ENCODE measurements at places on chromosomes 16 and 17. TPM values are rescaled to one million over a fixed set of nuclear protein-coding genes. Genes with fewer than 3 reads are reported as not detected.

KRT40 gene
- not detected for total RNA-seq

ZDHHC1 gene
- total RNA-seq, result 22.3 TPM

DNA sequence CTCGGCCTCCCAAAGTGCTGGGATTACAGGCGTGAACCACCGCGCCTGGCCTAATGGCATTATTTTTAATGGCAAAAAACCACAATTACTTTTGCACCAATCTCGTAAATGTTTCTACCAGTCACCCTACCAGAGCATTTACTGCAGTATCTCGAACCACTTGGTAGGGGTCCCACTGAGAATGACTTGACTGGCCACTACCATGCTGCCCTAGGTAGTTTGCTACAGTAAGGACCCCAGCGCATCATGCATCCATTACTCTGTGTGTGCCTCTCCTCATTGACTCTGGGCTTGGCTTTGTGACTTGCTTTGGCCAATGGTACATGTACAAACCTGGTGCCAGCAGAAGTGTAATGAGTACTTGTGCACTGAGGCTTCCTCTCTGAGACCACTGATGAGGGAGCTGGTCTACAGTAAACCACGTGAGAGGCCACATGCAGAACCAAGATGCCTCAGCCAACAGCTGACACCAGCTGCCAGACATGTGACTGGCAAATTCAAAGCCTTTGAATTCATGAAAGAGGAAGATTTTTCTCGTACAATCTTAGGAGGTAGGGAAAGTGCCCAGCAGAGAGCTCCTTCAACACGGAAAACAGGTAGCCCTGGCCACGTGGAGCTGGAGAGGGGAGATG is 421.7 kb upstream of the C16orf82 start:
- no peak for DNase-seq
- no peak overlapping the region for H3K27ac ChIP-seq
- no peaks in the 10 kb centered on the region for H3K27me3 ChIP-seq
- H3K36me3 ChIP-seq, result no peaks in the 10 kb centered on the region
- no peaks in the 10 kb centered on the region for H3K4me1 ChIP-seq

CCL23 gene
- 13.3 TPM for total RNA-seq
